ENCODE measurements at places on chromosomes 1 and 21.
A peak's percentile ranks its signal among the peaks of the same experiment; 100 is the strongest.

GRCh38 chr1:15616373-15617172 is 685 bp upstream of the DDI2 start:
- DNase-seq = no peak

GRCh38 chr1:211750599-211750998 is 75.2 kb upstream of the NEK2 start:
- DNase-seq = no peak

- no peak for DNase-seq
Observed at GRCh38 chr1:180501865-180502360, 464 bp downstream of the ACBD6 start.

- no peak for DNase-seq
Observed at GRCh38 chr1:119711804-119712341, at the start of gene PHGDH. PHGDH (plus strand) TSS chr1:119711934; CDS start chr1:119712023, 89 bp downstream.

- DNase-seq = peak; percentile 56
Observed at GRCh38 chr1:41587791-41588190, 103.3 kb upstream of the EDN2 start.

DNA sequence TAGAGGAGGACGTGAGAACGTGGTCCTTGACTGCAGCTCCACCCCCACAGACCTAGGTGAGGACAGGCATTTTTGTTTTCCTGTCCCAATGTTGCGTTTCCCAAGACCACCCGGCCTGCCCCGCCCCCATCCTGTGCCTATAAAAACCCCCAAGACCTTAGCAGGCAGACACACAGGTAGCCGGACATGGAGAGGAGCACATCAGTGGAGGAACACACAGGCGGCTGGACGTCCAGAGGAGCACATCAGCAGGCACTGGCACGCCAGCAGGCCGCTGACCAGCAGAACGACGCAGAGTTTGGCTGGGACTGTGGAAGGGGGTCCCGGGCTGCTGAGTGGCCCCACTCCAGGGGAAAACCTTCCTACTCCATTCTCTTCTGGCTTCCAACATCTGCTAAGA is 12.7 kb upstream of the HMGCL start:
- no peak for DNase-seq

DNA sequence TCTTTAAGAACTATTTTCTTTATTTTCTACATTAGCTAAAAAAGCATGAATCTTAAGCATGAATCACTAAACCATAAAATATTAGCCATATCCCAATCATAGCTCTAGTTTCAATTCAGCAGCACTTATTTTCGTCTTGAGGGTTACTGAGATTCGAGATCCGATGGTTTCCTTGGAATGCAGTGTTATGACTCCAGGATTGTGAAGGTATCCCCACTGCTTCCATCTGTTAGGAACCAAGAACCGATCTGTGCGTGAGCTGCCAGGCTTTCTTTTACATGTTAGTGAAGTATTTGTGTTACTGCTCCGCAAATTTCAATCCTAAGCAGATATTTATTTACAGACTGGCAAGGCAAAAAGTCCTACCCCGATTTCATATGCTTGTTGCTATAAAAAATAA is 18.8 kb downstream of the TNFRSF9 start:
- no peak for DNase-seq
